ENCODE measurements at places on chromosomes 11 and 22. TPM values are rescaled to one million over a fixed set of nuclear protein-coding genes. Genes with fewer than 3 reads are reported as not detected.

Gene ZP1
- polyA plus RNA-seq: 0.22 TPM

Gene DEFB131B
- polyA plus RNA-seq: 1.2 TPM

Gene EMSY
- polyA plus RNA-seq: 28.6 TPM

Gene TUBA8
- 3.5 TPM for polyA plus RNA-seq

Gene PTPN5
- polyA plus RNA-seq: 0.70 TPM

Gene VSIG10L2
- polyA plus RNA-seq: not detected

Gene TRIM48
- not detected for polyA plus RNA-seq

Gene IL10RA
- polyA plus RNA-seq: 3.2 TPM

Gene SCN2B
- polyA plus RNA-seq: 7.1 TPM

Gene PGA5
- 1.0 TPM for polyA plus RNA-seq

Gene ACR
- polyA plus RNA-seq: 0.52 TPM

Gene OR5B21
- polyA plus RNA-seq: not detected

Gene MIOX
- 2.2 TPM for polyA plus RNA-seq

Measured in left renal pelvis (tissue), 4 donors.